ENCODE measurements at places on chromosomes 2 and 18.

GRCh38 chr2:4678927-4679326 lies 975.6 kb downstream of the DCDC2C start:
- no peak for DNase-seq

GRCh38 chr2:11534746-11535484 lies 1.1 kb downstream of the GREB1 start:
- no peak for DNase-seq

DNA sequence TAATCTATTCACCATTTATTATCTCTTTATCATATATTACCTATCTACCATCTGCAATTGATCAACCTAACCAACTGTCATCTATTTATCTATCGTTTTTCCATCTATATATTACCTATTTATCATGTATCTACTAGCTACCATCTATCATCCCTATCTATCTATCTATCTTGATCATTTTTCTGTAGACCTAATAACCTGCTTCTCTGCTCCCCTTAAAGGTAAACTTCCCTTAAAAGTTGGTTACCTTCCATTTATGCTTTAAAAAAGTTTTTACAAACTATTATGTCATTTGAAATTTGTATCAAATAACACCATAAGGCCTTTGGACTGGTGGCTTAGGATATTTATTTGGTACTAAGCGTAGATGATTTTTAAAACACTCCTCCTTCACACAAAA lies 47.2 kb downstream of the TMEM18 start:
- DNase-seq = no peak

DNA sequence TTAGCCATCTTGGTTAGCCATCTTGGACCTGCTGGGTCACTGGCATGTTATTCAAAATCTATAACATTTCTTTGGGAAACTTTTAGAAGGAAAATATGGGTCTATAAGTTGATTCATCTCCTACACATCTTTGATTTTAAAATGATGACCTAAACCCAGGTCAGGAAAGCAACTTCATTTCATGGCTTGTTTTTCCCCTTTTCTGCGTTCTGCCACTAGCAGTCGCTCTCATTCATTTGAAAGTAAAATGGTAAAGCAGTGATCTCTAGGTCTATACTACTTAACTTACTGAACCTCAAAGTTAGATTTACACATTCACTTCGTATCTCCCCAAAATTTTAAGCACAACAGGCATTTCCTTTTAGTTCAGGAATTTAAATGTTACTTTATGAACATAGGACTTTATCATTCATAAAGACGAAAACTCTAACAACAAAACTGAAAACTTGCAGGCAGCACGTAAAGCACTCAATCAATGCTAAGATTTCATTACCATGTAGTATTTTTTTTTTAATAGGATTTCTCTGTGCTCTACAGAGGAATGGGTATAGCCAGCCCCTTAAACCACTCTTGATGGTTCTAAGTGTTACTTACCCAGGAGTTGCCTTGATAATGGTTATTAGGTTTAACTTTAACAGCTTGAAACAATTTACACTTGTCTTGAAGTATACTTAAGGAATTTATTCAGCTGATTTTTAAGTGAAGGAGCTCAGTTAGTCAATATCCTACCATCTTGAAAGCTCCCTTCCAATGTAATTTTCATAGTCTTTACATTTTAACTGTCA lies 62.5 kb downstream of the GORASP2 start:
- no peak for DNase-seq

GRCh38 chr18:31398191-31398590 lies 21.6 kb downstream of the DSG4 start:
- DNase-seq = no peak

GRCh38 chr2:211513446-211513845 lies 957.0 kb downstream of the CPS1 start:
- no peak for DNase-seq

- no peak for DNase-seq
These were observed 26.1 kb downstream of the BOLL start for GRCh38 chr2:197759013-197759412.

DNA sequence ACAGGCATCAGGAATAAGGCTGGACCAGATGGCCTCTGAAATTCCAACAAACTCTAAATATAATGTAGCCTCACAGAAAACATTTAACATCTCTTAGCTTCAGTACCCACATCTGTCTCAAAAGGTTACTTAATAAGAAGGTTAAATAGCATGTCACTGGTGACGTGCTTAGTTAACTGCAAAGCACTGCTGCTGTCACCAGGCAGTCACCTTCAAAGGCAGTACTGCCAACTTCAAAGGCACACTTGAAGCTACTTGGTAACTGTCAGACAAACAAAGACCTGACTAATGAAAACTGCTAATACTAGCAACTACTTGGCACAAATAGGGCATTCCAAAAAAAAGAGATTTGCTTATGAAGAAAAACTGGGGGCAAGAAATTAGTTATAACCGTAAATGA lies 36.2 kb downstream of the EPG5 start:
- DNase-seq = no peak

GRCh38 chr18:55751476-55751875 lies 163.5 kb upstream of the TCF4 start:
- no peak for DNase-seq

DNA sequence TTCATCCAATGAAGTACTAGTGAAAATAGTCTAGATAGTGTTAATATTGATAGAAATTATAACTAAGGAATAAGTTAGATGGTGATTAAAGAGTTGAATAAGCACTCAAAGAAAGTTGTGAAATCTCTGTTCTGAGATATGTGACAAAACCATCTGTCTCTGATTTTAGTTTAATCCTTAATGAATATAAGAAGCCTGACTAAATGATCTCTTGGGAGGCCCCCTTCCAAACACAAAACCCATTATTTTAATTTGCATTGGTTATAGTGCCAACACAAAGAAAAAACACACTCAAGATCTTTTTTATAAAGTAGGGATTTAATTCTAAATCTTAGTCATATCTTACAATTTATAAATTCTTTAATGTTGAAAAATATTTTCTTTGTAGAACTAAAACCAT lies 34.0 kb downstream of the SCN2A start:
- DNase-seq = no peak

DNA sequence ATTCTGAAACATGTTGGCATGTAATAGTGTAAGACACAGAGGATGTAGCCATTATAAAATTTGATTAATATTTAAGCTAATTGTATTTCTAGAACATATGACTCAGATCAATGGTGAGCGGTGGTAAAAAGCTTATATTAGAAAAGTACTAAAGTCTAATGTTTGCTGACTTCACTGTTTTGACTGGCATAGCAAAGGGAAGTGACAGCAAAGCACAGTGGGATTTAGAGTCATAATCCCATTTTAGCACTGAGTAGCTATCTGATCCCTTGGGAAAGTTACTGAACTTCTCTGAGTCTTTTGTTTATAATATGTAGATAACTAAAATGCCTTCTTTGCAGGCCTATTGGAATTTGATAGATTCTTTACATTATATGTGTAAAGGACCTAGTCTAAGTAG lies 60.4 kb downstream of the KIAA1328 start:
- DNase-seq = no peak

DNA sequence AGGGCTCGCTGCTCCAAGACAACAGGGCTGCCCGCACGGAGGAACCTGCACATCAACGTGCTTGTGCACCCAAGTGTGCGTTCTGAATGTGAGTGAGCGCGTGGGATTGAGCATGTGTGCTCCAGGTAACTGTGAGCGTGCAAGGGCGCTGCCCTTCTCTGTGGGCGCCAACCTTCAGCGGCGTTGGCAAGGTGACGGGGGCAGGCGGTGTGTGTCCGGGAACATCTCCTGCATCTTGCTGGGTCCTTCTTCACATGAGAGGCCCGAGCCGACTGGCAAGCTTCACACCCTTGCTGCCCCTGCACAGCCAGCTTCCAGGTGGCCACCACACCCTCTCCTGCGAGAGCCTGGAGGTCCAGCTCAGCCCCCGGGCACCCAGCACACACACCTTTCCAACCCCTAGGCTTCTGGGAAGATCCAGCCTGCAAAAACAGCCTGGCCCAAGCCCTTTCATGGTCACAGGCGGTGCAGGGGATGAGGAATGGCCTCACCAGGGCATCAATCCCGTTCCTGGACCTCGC lies 220.9 kb downstream of the HDAC4 start:
- no peak for DNase-seq

- DNase-seq = no peak
These were observed 71.6 kb downstream of the ANKRD62 start for GRCh38 chr18:12165038-12165768.

DNA sequence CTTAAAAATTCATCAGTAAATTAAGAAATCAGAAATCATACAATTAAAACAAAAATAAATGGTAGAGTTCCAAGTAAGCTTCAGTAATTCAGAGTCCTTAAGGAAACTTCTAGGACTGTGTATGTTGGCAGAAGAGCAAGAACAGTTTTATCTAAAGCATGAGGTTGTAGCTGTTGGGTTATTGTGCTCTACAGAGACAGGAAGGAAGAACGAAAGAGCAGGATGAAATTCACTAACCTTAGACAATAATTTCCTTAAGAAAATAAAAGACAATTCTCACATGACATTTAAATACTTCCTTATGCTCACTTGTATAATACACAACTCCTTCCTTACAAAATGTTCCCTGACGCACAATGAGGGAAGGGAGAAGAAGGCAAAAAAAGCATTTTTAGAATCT lies 133.4 kb downstream of the STK39 start:
- no peak for DNase-seq

- no peak for DNase-seq
These were observed 67.3 kb downstream of the NTSR2 start for GRCh38 chr2:11602563-11603204.

DNA sequence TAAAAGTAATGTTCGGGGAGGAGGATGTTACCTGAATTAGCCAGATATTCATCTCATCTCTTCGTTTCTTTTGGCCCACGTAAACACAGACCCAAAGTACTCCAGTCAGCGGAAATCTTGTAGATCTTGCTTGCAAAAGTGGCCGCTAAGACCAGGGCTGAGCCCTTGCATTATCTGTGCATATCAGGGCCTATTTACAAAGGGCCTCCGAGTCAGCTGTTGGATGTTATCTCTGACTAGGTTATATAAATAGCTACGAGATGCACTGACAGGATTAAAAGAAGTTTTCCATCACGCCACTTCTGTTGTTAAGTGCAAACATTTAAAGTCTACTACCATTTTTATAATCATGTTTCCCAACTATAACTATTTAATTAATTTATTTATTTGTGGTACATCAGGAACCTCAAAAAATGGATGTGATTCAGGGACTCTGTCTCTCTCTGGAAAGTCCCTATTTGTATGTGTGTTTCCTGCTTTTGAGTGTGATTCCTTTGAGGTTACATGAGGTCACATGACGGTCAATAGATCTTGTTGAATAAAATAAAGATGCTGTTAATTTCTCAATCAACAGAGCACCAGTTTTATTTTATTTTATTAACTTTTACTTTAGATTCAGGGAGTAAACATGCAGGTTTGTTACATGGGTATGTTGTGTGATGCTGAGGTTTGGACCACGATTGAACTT lies 46.8 kb upstream of the MBOAT2 start:
- DNase-seq = no peak

GRCh38 chr2:235170016-235170415 lies 218.2 kb downstream of the SH3BP4 start:
- DNase-seq = no peak

- DNase-seq = no peak
These were observed 125.0 kb downstream of the XRCC5 start for GRCh38 chr2:216234106-216234505.

DNA sequence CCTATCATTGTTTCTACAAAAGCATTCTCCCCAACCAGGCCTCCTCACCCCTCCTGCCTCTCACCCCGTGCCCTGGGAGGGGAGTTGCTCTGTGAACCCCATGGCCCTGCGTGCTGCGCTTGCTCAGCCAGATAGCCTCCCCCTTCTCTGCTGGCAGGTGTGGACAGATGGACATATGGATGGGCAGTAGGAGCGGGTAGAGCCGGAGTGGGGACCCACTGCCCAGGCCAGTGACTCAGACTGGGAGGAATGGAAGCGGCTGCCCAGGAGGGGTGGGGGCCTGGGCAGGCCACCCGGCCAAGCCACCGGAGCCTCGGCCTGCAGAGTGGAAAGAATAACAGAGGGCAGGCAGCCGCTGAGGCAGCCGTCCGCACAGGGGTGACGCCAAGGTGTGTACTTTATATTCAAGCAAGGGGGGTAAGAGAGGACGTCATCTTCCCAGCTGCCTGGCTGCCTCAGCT lies 8.7 kb downstream of the CYP26B1 start:
- no peak for DNase-seq

- DNase-seq = no peak
These were observed 195.2 kb downstream of the MTCL1 start for GRCh38 chr18:8900552-8900951.

- no peak for DNase-seq
These were observed 92.9 kb downstream of the COL5A2 start for GRCh38 chr2:189086710-189087109.

- peak; percentile 57 for DNase-seq
These were observed 34.4 kb downstream of the LGALSL start for GRCh38 chr2:64488050-64488974.

DNA sequence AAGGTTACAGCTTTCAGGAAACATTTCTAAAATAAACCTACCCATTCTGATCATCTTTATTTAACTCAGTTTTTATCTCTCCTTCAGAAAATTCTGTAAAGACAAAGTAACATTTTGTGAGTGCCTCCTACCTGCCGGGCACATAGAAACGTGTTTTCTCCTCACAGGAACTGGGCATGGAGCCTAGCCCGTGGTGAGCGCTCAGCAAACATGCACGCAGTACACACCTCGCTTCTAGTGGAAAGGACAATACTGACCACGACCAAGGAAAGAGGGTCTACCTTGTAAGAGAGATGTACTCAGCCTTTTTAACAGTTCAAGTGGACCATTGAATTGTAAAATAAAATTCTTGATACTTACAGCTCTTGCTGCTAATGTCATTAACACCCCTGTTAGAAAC lies 24.8 kb upstream of the KIDINS220 start:
- DNase-seq = no peak

- DNase-seq = no peak
These were observed 30.0 kb downstream of the REEP1 start for GRCh38 chr2:86307431-86307830.

DNA sequence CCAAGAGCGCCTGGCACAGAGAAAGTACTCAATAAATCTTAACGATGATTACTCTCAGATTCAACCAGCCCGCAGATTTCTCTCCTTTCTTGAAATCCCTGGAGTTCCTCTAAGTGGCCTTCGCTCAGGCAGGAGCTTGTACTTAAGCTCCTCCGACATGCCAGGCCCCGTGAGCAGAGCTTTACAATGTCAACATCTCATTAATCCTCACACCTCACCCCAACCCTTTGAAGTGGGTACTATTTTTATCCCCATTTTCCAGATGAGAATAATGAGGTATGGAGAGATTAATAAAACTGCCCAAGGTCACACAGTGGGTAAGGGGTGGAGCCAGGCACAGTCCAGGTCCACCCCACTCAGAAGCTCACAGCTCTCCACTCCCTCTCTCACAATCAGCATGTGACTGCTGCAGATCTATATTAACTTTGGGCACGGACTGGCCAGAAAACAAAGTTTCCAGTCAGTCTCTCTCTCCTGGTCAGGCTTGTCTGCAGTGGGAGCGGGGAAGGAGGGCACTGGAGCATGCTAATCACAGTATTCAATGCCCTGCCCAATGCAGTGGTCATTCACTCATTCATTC lies 18.0 kb downstream of the DNMT3A start:
- DNase-seq = no peak
